ENCODE measurements at places on chromosomes 5 and 9. TPM values are rescaled to one million over a fixed set of nuclear protein-coding genes. Genes with fewer than 3 reads are reported as not detected.

WDR36 gene
- total RNA-seq: 22.4 TPM

ZNF618 gene
- 8.7 TPM for total RNA-seq

GRXCR2 gene
- not detected for total RNA-seq

TMEM232 gene
- total RNA-seq: 2.4 TPM

OR13C4 gene
- total RNA-seq: not detected

ADAMTSL1 gene
- 11.9 TPM for total RNA-seq

ADAMTSL2 gene
- 11.1 TPM for total RNA-seq

TMEFF1 gene
- 0.42 TPM for total RNA-seq

FYB1 gene
- 6.7 TPM for total RNA-seq

CAMK2A gene
- 1.5 TPM for total RNA-seq

ADAMTS12 gene
- 10.4 TPM for total RNA-seq

FOXD4 gene
- total RNA-seq: not detected

MEF2C gene
- 40.8 TPM for total RNA-seq

MELK gene
- total RNA-seq: 0.22 TPM

RETREG1 gene
- 57.5 TPM for total RNA-seq

DNA sequence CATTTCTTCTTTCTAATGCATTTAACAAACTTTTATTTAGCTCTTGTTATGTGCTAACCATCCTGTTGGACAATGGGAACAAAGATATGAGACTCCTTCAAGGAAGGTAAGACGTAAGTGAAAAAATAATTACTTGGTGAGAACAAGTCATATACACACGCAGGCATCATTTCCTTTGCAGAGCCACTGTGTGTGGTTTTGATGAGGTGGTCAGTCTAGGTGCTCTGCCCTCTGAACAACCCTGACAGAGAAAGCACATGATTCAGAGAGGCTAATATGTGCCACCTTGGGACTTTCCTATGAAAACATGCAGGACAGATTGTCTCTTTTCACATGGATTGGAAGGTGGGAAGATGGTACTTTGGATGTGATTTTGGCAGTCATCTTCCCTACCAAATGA, 1162.5 kb upstream of the DMAC1 start:
- no peak for DNase-seq

- DNase-seq: no peak
Measured at GRCh38 chr9:19102181-19102630, 498 bp downstream of the HAUS6 start.

GRCh38 chr9:115262477-115262876, 144.5 kb upstream of the TNC start:
- DNase-seq: no peak

DNA sequence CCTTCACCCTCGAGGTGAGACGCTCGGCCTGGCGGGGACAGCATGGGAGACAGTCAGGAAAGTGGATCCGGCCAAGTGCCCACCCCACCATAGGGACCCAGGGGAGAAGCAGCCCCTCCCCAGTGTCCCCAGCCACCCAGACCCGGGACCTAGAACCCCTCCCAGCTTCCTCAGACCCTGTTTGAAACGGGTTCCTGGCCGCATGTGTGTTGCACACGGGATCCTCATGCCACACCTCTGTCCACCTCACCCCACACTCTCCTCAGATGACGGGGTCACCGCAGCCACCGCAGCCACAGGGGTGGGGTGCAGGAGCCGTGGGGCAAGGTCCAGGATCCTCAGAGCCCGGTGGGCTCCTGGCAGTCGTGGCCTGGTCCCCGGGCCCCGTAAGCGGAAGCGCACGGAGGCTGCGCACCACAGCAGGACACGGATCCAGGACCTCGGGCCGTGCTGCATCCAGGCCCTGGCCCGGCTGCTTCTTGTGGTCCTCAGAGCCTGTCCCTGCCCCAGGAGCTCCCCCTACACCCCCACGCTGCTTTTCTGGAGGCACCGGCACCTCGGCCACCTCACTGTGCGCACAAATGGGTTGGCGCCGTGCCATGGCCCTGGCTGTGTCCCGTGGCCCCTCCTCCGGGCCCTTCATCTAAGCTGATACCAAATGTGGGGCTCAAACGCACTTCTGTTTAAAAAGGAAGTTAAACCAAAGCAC, 15.3 kb downstream of the TERT start:
- no peak for DNase-seq

GRCh38 chr9:70868661-70869652, 252.5 kb downstream of the TRPM3 start:
- DNase-seq: no peak

DNA sequence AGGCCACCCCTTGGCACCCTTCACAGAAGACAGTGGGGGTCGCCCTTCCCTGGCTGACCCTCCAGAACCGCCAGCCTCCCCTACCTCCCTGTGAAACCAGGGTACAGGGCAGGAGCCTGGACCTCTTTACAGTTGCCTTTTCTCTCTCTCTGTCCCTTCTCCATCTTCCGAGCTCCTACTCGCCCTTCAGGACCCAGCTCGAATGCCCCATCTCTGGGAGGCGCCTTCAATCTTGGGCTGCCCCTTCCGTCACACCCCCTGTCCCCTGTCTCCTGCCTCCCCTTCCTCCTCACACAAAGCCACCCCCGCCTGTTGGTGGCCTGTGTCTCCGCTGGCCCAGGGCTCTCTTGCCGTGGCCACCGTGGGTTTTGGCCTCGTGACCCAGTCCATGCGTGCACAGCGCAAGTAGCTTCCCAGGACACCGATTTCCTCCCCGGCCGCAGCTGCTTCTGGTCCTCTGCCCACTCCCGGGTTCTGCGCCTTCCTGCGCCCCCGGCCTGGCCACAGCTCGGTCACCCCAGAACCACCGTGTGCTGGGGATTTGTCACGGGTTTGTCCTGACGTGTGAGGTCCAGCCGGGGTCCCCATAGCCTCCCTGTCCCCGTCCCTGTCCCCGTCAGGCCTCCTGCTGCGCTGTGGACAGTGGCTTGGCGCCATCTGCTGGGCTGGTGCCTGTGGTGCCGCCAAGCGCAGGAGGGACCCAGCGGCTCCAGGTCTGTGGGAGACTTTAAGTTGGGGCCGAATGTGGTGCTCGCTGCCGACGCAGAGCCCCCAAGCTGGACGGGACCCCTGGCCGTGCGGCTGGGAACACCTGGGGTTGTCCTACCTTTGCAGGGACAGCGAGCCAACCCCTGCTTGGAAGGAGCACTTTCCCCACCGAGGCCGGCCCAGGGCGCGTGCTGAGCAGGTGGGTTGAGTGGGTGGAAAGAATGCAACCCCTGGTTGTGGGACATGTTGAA, 4.0 kb upstream of the TMEM250 start:
- DNase-seq: peak; percentile 73

- DNase-seq: no peak
Measured at GRCh38 chr9:88514247-88514646, 20.7 kb upstream of the NXNL2 start.

GRCh38 chr5:52809884-52810283, 22.2 kb downstream of the ITGA1 start:
- no peak for DNase-seq

- DNase-seq: no peak
Measured at GRCh38 chr9:126927419-126927818, 12.8 kb downstream of the RALGPS1 start.

GRCh38 chr9:84697509-84698114, 28.1 kb downstream of the NTRK2 start:
- DNase-seq: peak; percentile 76

DNA sequence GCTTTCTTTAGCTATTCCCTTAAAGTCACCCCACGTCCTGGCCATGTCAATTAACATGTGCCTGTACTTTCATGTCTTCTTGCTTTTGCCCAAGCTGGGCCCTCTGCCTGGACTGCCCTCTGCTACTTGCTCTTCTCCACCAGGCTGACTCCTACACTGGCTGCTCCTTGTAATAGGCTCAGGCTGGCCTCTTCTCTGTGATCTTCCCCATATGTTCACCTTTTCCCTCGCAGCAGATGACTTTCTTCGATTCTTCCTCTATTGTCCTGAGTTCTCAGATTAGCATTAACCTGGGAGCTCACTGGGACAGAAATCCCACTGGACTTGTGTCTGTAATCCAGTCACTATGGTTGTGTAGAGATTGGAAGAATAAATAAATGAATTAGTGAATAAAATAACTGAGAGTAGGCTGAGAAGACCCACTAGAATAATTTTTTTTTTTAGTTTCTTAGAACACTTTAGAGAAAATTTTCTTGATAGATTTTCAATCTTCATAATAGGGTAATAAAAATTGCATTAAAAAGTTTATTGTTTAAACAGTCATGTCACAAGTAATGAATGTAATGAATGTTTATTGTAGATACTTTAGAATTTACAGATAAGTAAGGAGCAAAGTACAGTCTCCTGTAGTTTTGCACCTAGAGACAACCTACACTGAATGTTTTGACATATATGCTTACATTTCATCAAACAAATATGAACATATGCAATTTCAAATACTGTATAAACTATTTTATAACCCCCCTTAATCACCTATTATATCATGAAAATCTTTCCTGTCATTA, 47.4 kb upstream of the TNFSF15 start:
- no peak for DNase-seq

DNA sequence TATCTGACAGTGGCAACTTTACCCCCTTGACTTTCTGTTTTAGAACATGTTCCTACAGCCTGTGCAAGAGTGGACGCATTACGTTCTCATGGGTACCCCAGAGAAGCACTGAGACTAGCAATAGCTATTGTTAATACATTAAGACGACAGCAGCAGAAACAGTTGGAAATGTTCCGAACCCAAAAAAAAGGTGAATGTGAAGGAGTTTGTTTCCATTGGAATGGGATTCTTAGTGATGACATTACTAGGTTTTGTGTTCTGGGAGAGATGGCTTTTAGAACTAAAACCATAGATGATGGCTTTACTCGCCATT, 194.1 kb downstream of the ZSWIM6 start:
- no peak for DNase-seq

GRCh38 chr9:111301195-111301594, 28.8 kb downstream of the OR2K2 start:
- no peak for DNase-seq

GRCh38 chr9:115234094-115234493, 116.1 kb upstream of the TNC start:
- no peak for DNase-seq

DNA sequence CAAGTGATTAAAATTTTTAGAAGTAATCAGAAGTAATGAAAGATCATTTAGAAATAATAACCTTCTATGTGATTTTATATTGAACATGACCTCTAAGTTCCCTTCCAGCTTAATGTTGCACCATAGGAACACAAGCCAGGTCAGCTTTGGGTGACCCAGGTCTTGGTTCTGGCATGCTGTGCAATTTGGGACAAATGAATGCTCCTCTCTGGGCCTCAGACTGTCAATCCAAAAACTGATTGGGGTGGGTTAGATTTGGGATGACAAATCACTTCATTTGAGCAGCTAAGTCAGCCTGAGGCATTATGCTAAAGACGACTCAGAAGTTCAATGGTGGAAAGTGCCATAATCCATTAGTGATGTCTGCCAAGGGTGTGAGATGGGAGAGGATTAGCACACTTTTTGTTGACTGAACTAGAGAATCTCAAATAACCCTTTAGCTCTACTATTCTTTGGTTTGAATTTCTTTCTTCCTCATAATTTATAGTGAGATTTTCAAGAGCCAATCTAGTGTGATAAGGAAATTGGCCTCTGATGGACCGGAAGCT, 60.7 kb upstream of the BOD1 start:
- no peak for DNase-seq

GRCh38 chr9:35903049-35903448, 3.0 kb upstream of the HRCT1 start:
- no peak for DNase-seq

GRCh38 chr5:125698420-125698819, 724.8 kb upstream of the GRAMD2B start:
- no peak for DNase-seq

GRCh38 chr9:104906441-104907277, 21.3 kb downstream of the ABCA1 start:
- DNase-seq: no peak

DNA sequence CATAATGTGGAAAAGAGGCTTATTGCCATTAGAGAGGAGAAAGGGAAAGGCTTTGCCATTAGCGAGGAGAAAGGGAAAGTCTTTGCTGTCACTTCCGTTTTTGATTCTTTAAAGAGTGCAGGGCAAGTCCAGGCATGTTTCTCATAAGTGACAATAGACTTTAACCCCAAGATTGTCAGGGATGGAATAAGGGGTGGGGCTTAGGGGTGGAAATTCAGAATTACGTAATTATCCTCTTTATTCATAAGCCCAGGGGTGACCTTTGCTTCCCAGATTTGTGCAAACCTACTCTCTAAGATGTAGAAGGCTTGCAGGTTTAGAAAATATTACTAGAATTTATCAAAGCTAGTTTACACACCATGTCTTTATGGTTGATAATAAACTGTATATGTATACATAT, 2.3 kb upstream of the PLK2 start:
- no peak for DNase-seq

DNA sequence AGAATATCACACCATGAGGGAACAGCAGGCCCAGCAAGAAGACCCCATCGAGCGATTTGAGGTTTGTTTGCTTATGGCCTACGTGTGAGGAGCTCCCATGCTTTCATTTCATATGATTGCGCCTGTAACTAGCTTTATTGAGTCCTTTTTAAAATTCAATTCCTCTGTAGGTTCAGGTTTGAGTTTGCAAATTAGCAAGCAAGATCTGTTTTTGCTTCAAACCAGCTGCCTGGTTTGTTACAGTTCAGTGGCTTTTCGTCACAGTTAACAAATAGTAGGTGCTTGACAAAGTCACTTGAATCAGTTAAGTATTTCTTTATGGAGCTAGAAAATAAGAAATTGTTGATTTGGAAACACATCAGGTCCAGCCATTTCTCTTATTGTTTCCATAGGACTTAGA, 56.3 kb downstream of the GPR21 start:
- no peak for DNase-seq

DNA sequence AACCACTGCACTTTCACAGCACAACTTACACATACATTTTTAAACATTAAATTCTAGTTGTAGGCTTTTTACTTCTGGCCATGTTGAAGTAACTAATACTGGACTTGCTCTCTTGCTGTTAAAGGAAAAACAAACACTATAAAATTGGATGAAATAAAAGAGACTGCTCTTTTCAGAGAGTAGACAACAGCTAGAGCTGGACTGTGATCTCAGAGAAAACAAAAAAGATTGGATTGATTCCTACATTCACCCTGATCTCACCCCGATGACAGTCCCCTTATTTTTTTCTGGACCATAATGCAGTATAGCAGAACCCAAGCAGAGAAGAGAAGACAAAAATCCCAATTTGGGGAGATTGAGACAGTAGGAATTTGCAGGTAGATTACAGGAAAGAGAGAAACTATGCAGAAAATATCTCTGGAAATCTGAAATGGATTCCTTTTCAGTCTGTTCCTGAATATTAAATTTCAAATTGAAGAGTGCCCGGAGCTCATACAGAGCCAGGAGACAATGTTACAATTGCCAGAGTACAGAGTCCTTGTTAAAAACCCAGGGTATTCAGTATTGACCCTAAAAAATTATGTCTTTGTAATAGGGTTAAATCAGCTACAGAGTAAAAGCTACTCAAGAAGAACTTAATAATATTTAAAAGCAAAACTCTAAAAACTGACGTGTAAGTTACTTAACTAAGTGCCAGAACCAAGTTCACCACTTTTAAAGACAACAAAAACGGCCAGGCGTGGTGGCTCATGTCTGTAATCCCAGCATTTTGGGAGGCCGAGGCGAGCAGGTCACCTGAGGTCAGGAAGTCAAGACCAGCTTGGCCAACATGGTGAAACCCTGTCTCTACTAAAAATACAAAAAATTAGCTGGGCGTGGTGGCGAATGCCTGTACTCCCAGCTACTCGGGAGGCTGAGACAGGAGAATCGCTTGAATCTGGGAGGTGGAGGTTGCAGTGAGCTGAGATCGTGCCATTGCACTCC, 208.6 kb downstream of the MPDZ start:
- no peak for DNase-seq

- DNase-seq: no peak
Measured at GRCh38 chr9:27189426-27189825, 80.4 kb downstream of the TEK start.

- no peak for DNase-seq
Measured at GRCh38 chr5:68315679-68316271, 100.2 kb downstream of the PIK3R1 start.
